ENCODE measurements at places on chromosomes 1 and 21.

- no peak for DNase-seq
These were observed 33.2 kb upstream of the BTG2 start for GRCh38 chr1:203271962-203272632.

- no peak for DNase-seq
These were observed 28.5 kb downstream of the LRRC8B start for GRCh38 chr1:89553157-89553556.

- DNase-seq, result no peak
These were observed 597.6 kb downstream of the LMO4 start for GRCh38 chr1:87926131-87926830.

- DNase-seq, result no peak
These were observed at the start of gene NPR1 for GRCh38 chr1:153678519-153679336. Gene NPR1 (plus strand): TSS chr1:153678688. CDS start chr1:153679109, 421 bp downstream.

DNA sequence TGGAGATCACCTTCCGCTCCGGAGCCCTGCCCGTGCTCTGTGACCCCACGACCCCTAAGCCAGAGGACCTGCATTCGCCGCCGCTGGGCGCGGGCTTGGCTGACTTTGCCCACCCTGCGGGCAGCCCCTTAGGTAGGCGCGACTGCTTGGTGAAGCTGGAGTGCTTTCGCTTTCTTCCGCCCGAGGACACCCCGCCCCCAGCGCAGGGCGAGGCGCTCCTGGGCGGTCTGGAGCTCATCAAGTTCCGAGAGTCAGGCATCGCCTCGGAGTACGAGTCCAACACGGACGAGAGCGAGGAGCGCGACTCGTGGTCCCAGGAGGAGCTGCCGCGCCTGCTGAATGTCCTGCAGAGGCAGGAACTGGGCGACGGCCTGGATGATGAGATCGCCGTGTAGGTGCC lies 9.6 kb downstream of the SPATA46 start:
- no peak for DNase-seq

DNA sequence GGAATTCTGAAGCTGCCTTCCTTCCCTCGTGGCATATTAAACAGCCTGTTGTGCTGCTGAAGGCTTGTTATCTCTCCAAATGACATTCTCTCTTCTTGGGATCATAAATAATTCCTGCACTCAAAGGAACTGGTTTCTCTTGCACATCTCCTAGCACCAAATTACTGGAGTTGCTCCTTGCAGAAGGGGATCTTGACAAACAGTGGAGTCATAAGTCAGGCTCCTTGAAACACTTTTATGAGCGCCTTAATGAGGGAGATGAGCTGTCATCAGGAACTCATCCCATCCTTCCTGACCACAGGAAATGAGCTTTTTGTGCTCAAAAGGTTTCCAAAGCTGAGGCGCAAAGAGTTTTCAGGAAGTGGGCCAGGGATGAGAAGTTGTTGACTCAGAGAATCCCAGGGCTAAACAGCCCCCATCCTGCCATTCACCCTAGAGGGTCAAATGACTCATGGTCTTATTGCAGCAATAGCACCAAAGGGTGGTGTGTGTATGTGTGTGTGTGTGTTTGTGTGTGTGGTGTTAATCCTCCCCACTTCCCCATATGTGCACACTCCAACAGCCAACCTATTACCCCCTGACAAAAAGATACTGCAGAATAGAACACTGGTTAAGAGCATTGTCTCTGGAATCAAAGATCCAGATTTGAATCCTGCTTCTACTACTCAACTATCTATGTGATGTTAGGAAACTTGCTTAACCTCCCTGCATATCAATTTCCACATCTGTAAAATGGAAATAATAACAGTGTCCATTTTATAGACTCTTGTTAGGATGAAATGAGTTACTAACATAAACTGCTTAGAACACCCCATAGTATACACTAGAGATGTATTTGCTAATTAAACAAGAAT lies 2.8 kb upstream of the PHC2 start:
- peak; percentile 82 for DNase-seq

GRCh38 chr1:159959451-159959850 lies 5.4 kb upstream of the SLAMF9 start:
- DNase-seq, result no peak

- DNase-seq, result no peak
These were observed 43.3 kb downstream of the BACE2 start for GRCh38 chr21:41211060-41211805.

- no peak for DNase-seq
These were observed 467.4 kb upstream of the VAMP3 start for GRCh38 chr1:7303554-7304317.

DNA sequence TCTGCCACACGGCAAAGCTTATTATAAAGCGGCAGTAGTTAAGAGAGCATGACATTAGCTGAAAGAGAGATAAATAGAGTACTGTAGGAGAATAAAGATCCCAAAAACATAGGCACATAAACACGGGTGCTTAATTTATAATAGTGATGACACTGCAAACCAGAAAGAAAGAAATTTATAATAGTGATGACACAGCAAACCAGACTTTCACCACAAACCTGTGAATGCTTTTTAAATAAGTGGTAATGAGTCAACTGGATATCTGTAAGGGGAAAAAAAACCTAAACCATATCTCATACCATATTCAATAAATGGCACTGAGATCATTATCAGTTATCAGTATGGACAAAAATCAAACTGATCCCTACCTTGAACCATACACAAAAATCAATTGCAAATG lies 25.5 kb downstream of the USP1 start:
- DNase-seq, result no peak

DNA sequence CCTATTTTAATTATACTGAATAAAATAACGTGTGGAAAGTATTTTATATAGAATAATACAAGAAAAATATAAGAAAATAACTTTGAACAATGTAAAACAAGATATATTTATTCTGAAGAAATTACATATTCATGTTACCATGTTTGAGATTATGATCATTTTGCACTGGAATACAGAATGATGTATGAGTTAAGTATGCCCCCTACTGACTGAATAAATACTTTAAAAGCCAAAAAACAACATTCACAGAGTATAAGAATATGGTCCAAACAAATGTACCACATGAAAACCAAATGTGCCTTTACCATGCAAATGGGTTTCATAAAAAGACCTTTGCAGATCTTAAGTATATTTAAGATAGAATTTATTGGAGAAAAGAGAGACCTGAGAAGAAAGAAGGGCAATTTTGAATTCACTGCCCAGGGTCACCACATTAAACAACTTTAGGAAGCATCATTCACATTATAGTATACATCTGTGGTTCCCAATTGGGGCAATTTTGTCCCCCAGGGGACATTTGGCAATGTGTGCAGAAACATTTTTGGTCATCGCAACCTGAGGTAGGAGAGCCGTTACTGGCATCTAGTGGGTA lies 136.6 kb upstream of the GFI1 start:
- peak; percentile 11 for DNase-seq

- DNase-seq, result no peak
These were observed 96.6 kb upstream of the TNR start for GRCh38 chr1:175839779-175840669.

DNA sequence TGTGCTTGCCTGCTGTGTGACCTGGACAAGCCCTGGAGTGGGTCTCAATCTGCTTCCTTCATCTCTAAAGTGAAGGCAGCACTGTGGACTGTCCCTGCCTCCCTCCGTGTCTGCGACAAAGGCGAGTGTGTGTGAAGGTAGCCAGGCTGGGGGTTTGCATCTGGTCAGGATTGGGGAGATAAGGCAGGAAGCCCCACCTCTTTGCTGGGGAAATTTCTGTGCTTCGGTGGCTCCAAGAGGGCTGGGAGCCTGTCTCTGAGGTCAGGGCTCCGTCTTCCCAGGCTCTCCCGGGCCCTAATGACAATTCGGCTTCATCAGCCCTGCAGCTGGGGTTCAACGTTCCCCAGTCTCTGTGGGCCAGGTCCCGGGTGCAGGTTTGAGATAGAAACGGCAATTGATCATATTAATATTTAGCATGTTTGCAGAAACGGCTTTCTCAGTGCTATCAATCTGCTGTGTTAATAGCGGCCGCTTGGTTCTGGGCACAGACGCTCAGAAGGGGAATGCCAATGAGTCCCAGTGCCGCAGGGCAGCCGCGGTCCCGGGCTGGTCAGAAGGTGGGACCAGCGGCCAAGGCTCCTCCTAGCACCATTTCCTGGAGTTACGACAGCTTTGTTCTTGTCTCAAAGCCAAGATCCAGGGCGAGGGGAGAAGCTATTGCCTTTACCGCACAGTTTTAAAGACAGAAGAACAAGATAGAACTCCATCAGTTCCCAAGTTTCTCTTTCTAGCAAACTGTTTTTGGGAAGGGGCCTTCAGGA lies 105.7 kb downstream of the PRDM16 start:
- DNase-seq, result peak; percentile 16

- no peak for DNase-seq
These were observed 129.8 kb downstream of the PIK3R3 start for GRCh38 chr1:46002551-46003150.

DNA sequence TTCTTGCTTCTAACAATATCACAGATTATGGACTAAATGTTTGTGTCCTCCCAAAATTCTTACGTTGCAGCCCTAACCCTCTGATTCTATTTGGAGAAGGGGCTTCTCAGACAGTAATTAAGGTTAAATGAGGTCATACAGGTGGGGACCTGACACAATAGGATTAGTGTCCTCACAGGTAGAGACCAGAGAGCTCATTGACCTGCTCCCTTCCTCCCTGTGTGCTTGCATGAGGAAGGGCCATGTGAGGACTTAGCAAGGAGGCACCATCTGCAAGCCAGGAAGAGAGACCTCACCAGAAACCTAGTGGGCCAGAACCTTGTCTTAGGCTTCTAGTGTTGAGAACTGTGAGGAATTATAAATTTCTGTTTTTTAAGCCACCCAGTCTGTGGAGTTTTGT lies 322.6 kb downstream of the SMYD3 start:
- DNase-seq, result no peak

DNA sequence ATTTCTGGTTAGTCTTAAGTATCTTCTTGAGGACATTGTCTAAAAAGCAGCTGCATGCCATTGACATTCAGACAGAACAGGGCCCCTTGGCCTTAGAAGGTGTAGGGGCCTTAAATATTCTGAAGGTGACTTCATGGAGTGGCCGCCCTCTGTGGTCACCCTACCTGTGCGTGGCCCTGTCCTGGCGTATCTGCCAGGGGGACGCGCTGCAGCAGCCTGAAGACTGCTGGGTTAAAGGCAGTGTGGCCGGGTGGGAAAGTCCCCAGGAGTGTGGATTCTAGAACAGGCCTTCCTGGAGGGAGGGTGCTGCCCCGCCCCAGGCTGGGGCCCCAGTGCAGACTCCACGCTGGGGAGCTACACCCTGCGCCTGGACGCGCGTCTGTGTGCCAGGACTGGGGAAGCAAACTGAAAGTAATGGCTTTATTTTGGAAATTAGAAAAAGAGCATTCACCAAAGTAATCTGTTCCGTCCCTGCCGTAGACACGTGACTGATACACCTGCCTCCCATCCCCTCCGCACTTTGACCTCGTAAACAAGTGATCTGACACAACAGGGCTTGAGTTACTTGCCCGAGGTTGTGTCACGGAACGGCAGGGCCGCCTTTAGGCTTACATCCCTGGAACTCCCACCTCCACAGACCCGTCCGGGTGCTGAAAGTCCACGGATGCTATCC lies 1.8 kb downstream of the AGPAT3 start:
- no peak for DNase-seq

DNA sequence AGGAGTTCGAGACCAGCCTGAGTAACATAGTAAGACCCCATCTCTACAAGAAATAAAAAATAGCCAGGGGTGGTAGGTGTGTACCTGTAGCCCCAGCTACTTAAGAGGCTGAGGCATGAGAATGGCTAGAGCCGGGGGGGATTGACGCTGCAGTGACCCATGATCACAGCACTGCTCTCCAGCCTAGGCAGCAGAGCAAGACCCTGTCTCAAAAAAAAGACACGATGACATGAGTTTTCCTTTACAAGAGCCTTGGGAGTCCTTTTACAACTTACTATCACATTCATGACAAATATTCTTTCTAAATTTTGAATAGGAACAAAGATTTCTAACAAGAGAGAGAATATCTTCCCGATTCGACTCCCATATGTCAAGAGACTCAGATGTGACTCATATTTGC lies 3.3 kb upstream of the BRWD1 start:
- no peak for DNase-seq

DNA sequence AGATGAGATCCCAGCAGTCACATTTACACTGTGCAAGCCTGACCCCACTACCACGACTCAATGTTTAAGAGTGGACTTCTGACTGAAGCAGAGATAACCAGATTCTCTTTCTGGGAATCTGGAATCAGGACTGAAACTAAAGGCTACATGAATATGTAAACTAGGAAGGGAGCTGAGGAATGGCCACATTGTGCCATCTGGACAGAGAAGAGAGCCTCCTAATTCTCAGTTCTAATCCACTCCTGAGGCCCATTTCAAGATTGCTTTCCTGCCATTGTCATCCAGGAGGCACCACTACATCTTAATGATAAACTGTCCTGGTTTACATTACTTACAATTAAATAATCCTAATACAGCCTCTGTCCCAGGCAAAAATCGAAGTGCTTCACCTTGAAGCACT lies 6.5 kb downstream of the PAXBP1 start:
- no peak for DNase-seq

DNA sequence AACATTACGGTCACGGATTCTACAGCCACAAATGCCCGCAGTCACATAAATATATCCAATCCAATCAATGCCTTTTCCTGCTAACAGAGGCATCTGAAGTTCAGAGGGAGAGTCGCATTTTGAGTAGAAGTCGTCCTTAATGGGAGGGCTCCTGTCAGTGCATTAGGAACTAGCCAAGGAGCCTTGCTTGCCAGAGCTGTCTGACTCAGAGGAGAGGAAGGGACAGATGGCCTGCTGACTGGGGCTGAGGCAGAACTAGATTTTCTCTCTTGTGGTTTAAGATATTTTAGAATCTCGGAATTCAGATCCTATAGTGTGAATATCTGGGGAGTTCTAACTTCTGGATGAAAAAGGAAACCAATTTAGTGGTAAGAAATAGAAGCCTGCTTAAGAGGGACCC lies 10.6 kb downstream of the XKR8 start:
- DNase-seq, result peak; percentile 73

- no peak for DNase-seq
These were observed 2.2 kb upstream of the SH3BGRL3 start for GRCh38 chr1:26277719-26278118.

DNA sequence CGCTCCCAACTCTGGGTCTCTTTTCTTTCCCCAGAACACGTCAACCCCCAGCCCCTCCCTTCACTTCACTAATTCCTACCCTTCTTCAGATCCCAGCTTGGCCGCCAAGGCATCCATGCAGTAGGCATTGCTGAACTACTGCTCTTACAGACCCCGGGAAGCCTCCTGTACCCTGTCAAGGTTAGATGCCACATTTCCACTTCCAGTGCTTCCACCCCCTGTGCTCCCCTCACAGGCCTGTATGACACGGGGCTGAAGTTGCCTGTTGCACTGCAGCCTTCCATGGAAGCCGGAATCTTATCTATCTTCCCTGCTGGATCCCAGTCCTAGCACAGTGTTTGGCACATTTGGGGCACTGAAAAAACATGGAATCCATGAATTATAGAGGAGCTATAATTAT lies 99.0 kb upstream of the SOD1 start:
- no peak for DNase-seq

DNA sequence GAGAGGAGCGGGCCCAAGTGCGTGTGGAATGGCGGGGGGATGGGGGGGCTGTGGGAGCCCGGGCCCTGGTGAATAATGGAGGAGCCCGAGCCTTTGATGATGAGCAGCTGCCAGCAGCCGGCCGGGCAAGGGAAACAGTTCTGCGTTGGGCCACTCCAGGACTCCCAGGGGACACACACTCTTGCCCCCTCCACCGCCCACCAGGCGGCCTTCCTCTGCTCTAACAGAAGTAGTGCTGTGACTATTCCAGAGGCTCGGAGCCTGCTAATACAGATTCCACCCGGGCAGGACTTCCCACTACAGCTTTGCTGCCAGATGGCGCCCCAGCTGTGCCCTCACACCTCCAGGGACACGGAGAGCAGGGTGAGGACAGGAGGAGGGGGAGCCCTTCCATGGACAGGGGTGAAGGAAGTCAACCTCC lies 48.2 kb upstream of the LRP8 start:
- DNase-seq, result no peak
